ENCODE measurements at places on chromosomes 2 and 18. TPM values are rescaled to one million over a fixed set of nuclear protein-coding genes. Genes with fewer than 3 reads are reported as not detected.

The ATP6V1B1 gene
- not detected for polyA plus RNA-seq

The NTSR2 gene
- polyA plus RNA-seq, result not detected

The SS18 gene
- 30.9 TPM for polyA plus RNA-seq

The GCG gene
- polyA plus RNA-seq, result not detected

The GREB1 gene
- polyA plus RNA-seq, result not detected

The ONECUT2 gene
- polyA plus RNA-seq, result not detected

The ALPG gene
- not detected for polyA plus RNA-seq

The SH2D6 gene
- polyA plus RNA-seq, result not detected

The GPR55 gene
- polyA plus RNA-seq, result 1.9 TPM

The CAVIN2 gene
- polyA plus RNA-seq, result 4.8 TPM

The STAT4 gene
- polyA plus RNA-seq, result 1.9 TPM

The BBS5 gene
- polyA plus RNA-seq, result 0.24 TPM

The PLB1 gene
- not detected for polyA plus RNA-seq

Measured in IgD-negative memory B cell (primary cell).